ENCODE measurements at places on chromosomes 3 and 15.

GRCh38 chr3:116045314-116045713 lies 400.0 kb downstream of the LSAMP start:
- no peak for DNase-seq

DNA sequence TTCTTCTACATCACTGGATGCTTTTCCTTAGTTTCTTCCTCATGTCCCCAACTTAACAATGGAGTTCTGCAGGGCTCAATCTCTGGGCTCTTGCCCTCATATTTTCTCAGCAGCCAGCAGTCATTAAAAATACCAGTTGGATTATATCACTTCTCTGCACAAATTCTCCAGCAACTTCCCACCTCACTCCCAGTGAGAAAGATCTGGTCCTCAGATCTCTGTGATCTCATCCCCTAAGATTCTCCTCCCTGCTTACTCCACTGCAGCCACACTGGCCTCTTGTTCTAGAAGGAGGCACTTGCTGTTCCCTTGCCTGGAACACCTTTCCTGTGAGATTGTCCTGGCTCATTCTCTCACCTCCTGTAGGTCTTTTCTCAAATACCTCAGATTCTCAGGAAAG lies 6.1 kb downstream of the ERICH6 start:
- DNase-seq, result peak; percentile 70

DNA sequence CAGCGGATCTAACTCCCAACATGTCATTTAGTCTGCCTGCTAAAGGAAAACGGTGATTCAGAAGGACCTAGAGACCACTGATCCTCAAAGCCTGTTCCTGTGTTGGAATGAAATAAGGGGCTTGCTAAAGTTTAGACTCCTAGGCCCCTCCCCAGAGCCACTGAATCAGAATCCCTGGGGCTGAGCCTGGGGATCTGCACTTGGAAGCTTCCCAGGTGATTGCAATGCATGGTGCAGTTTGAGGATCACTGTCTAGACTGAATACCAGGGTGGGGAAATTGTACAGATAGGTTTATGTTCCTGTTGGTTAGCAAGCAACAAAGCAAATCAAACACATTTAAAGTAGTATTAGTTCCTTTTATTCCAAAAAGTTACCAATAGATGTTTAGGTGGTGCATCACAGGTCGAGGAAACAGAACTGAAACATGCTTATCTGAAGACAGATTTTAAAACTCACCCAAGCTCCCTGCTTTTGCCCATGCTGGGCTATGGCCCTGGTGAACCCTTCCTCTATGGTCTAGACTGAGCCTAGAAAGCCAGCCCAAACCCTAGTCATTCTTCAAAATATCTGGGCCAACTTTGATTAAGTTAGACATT lies 29.6 kb upstream of the SPTBN5 start:
- peak; percentile 16 for DNase-seq

DNA sequence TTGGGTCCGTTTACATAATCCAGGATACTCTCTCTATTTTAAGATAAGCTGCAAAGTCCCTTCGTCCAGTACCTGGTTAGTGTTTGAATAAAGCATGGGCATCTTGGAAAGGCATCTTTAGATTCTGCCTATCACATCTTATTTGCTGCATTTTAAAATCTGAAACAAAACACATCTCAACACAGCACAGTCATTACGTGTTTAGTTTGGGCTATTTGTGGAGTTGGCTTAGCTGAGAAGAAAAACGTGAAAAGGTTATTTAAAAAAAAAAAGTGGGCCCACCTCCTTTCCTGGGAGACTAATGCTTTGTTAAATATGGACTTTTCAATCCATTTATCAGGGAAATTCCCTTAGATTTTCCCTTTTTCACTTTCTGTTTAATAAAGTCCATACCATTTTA lies 174.5 kb upstream of the WNT5A start:
- DNase-seq, result no peak

DNA sequence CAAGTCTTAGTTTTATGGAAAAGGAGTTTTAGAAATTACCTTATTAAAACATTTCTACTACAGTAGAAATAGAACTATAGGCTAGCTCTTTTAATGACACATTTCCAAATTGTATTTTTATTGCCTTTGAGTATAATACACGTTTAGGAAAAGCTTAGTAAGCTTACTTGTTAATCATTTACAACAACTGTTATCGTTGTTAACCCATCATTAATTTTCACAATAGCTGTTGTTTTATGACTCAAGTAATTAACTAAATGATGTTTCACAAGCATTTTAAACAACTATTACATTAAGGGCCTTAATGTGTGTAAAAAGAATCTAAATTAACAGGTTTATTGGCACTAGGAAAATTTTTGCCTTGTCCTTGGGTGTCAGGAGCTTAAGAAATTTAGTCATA lies 120.5 kb upstream of the THRB start:
- DNase-seq, result no peak

DNA sequence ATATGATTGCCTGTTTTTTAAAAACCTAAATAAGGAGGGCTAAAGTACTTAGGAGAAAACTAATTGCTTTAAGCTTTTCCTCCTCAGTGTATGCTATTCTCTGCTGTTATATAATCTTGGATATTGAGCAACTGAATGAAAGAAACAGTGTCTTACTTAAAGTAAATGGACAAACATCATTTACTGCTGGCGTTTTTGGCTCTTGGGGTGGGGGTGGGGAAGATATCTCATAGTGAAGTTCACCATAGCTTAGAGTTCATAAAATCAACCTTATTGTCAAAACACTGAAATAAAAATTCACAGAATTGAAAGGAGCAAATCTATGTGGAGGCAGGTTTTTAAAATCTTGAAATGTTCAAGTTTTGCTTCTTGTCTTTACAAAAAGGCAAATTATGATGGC lies 256.4 kb upstream of the SOX2 start:
- DNase-seq, result no peak

GRCh38 chr15:56919609-56920366 lies 1.3 kb downstream of the TCF12 start:
- peak; percentile 55 for DNase-seq

- no peak for DNase-seq
Observed at GRCh38 chr3:46710671-46711295, 6.9 kb downstream of the PRSS50 start.
